Putamen (tissue), 1 donor: ENCODE measurements at places on chromosomes 4 and X.

- no peak for DNase-seq
Observed at GRCh38 chrX:16113978-16114565, 9.3 kb upstream of the GRPR start.

GRCh38 chr4:69684804-69685203 lies 31.8 kb upstream of the UGT2A1 start:
- no peak for DNase-seq

DNA sequence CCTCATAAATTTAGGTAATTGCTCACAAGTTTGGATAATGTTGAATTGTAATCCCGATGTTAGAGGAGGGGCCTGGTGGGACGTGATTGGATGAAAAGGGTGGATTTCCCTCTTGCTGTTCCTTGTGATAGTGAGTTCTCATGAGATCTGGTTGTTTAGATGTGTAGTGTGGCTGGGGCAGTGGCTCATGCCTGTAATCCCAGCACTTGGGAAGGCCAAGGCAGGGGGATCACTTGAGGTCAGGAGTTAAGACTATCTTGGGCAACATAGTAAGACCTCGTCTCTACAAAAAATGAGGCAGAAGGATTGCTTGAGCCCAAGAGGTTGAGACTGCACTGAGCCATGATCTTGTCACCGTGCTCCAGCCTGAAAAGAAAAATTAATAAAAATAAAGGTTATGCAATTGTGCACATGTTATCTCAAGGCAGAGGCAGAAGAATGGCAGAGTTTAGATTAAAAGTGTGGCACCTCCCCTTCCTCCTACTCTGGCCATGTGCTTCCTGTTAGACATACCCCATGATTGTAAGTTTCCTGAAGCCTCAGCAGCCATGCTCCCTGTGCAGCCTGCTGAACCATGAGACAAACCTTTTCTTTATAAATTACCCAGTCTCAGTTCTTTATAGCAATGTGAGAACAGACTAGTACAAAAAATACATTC lies 36.5 kb downstream of the ERVMER34-1 start:
- DNase-seq = no peak

DNA sequence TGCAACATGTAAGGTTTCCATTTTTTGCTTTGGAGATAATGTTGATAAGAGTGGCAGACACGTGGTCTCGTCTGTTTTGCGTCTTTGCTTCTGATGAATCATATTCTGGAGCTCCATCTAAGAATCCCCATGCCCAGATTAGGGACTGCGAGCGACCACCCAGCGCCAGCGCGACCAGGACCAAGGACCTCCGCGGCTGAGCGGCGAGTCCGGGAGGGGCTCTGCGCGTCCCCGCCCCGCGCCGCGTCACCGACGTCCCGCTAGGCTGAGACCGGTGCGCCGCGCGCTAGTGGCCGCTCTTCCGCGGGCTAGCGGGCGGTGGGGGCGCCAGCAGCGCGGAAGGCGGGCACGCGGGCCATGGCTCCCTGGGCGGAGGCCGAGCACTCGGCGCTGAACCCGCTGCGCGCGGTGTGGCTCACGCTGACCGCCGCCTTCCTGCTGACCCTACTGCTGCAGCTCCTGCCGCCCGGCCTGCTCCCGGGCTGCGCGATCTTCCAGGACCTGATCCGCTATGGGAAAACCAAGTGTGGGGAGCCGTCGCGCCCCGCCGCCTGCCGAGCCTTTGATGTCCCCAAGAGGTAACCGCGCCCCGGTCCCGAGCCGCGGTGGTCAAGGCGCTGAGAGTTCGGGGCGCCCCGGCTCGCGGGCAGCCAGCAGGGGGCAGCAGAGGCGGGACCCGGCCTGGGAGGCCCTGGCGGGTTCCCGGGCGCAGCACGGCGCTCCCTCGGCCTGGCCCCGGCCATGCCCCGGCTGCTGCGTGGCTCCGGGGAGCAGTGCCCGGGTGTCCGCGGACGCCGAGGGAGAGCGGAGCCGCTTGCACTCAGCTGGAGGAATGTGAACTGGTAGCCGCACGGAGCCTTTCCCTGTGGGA lies at the start of gene SRD5A3:
TSS of gene SRD5A3 (plus strand) at position 263 of the 871 bp plus-strand sequence. CDS start at position 358, 95 bp downstream.
- DNase-seq = peak; percentile 87

DNA sequence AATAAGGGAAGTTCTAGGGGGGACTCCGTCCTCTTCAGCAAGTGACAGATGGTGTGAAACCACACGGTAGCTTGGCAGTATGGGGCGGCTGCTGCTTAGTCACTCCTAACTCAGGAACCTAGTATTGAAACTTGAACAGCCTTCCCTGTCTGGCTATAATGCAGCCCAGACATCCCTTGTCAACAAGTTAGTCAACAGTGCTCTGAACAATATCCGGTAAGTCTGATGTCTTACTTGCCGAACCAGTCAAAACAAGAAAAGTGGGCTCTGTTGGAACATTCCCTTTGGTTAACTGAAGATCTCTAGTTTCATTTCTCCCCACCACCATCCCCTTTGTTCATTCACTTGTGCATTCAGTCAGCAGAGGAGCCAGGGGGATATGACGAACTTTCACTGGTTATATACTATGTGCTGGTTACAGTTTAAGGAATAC lies 18.7 kb upstream of the CXCL13 start:
- no peak for DNase-seq

DNA sequence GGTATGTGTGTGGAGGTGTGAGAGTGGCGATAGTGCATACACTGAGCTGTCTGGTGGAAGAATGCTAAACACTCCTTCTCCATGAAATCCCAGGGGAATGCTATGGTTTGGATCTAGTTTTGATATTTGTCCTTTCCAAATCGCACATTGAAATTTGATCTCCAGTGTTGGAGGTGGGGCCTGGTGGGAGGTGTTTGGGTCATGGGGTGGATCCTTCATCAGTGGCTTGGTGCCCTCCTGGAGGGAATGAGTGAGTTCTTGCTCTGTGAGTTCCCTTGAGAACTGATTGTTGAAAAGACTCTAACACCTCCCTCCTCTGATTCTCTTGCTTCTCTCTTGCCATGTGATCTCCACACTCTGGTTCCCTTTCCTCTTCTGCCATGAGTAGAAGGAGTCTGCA lies 114.1 kb upstream of the HHIP start:
- no peak for DNase-seq

DNA sequence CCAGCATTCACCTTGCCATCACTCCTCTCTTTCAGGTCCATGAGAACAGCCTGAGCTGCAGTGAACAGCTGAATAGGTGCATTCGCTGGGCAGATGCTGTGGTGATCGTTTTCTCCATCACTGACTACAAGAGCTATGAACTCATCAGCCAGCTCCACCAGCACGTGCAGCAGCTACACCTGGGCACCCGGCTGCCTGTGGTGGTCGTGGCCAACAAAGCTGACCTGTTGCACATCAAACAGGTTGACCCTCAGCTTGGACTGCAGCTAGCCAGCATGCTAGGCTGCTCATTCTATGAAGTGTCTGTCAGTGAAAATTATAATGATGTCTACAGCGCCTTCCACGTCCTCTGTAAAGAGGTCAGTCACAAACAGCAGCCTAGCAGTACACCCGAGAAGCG lies 3.2 kb downstream of the RASL11B start:
- no peak for DNase-seq

GRCh38 chrX:10121787-10122186 lies 35.0 kb upstream of the CLCN4 start:
- no peak for DNase-seq

DNA sequence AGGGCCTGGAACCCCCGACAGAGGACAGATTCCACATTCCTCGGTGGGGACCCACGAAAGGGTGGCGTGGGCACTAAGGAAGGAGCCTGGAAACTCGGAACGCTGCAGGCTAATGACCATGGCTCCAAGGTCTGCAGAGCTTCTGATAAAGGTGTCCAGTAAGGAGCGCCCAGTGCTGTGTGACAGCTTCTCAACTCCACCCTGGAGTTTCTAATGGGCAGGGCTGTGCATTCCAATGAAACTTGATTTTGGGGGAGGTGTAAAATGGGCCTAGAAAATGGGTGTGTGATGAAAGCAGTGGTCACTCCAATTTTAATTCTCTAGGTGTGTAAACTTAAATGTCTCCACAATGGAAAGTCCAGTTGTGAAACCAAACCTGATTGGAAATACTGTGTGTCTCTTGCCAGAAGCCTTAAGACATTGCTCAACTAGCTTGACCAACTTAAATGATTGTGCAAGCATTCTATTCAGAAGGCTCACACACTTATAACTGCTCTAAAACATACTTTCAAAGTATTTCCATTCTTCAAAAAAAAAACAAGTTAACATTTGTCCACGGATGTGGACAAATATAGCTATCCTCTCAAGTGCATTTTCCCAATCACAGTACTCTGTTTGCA lies 52.1 kb downstream of the XAGE2 start:
- DNase-seq = no peak

DNA sequence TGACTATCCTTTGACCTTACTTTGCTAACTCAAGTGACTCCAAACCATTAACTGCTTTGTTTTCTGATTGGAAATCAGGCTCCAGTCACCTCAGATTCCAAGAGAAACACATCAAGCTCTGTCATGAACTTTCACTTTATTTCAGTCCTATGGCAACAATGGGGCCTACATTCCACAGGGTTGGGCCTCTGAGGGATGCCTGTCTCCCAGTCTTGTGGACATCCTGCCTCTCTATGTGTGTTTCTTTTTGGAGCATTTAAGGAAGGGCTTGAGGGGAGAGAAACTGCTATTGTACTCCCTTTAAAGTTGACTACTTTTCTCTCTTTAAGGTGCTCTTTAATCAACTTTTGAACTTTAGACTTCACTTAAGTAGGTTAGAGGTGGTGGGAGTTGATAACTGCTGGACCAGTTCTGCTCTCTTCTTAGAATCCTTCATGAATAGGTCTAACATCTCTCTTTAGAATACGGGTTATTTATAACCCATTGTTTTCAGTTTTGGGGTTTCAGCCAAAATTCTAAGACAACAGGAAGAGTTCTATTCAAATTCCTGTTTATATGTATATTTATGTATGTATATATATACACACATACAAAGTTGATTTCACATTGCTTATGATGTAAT lies 274.3 kb upstream of the NR3C2 start:
- DNase-seq = no peak

- no peak for DNase-seq
Observed at GRCh38 chr4:26141911-26142638, 178.7 kb upstream of the RBPJ start.

GRCh38 chr4:48267574-48267973 lies 2.1 kb downstream of the TEC start:
- DNase-seq = no peak

DNA sequence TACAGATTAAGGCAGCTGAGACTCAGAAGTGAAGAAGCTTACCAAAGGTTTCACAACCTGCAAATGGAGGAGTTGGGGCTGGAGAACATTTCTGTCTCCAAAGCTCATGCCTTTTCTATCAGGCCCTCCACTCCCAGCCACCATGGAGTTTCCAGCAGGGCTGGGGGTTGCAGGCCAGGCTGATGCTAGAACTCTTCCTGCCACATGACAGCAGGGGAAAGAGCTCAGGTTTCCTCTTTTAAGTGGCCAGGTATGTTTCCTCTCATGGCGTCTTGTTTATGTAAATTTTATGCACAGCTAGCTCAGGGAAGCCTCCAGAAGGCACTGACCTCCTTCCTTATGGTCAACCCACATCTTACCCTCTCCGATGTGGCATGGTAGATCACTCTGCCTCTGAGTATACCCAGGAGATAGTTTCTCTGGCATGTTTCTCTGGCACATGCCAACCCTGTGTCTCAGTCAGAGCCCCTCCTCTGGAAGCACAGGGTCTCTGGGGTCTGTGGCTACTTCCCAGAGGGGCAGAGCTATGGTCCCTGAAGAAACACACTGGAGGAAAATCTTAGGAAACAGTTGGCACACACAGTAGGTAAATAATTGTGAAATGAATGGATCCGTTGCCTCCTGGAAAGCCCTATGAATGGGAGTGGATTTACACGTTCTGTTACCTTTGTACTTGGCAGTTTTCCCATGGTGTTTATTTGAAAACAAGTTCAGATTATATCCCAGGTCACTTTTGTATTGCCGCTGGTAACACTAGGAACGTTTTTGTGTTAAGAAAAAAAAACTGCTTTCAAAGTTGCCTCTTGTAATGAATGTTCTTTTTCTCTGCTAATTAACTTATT lies 28.9 kb downstream of the PDK3 start:
- DNase-seq = no peak

DNA sequence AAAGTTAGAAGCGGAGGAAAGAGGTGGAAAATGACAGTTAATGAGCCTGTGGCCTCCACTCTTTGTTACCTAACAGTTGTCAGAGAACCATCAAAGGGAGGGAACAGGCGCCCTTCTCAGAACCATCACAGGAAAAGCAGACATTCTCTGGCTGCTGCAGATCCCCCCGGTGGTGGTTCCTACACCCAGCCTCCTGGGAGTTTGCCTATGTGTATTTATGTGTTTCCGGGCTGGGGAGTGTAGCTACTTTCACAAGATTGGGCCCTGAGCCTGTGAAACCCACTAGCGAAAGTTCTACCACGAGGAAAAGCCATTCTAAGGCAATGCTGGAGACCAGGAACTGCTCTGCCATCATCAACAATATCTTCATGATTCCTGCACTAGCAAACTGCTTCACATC lies 52.7 kb upstream of the BCOR start:
- DNase-seq = no peak

DNA sequence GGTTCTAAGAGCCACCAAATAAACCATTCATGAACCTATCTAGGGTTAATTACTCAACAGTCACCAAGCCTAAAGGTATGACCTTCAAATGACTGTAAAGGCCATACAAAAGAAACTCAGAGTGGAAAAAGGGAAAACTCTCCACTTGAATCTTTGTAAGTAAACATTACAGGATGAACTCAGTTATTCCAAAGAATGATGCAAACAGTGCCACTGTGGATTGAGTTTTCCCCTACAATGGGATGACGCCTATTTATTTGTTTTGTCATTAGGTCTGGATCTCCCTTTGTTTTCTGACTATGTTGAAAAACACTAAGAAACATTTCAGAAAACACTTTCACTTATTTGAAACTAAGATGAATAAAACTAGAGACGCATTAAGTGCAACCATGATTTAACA lies 12.7 kb downstream of the NUDT6 start:
- no peak for DNase-seq

GRCh38 chr4:165873298-165874071 lies 448 bp downstream of the TLL1 start:
- no peak for DNase-seq

DNA sequence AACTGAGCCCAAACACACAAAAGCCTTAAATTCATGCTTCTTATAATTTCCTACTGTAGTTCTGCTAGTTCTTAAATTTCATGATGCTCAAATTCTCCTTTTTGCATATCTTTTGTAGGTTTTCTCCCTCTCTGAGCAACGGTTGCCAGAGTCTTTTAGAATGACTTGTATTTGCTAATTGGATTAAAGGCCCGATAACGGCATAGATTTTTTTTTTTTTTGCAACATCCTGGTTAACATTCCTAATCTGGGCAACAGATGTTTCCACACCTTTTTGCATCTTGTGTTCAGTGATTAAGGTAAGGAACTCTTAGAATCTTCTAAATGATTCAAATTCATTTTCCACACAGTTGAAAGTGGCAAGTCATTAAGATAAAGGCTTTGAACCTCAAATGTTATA lies 66.3 kb upstream of the ADGRG2 start:
- DNase-seq = no peak
